ENCODE measurements at places on chromosomes 11 and 22.

GRCh38 chr22:30276039-30276438 lies 9.4 kb upstream of the OSM start:
- DNase-seq, result no peak

- DNase-seq, result no peak
These were observed 55.0 kb downstream of the SNX19 start for GRCh38 chr11:130861283-130861682.

GRCh38 chr11:68298659-68299516 lies 13.5 kb upstream of the LRP5 start:
- DNase-seq, result no peak

DNA sequence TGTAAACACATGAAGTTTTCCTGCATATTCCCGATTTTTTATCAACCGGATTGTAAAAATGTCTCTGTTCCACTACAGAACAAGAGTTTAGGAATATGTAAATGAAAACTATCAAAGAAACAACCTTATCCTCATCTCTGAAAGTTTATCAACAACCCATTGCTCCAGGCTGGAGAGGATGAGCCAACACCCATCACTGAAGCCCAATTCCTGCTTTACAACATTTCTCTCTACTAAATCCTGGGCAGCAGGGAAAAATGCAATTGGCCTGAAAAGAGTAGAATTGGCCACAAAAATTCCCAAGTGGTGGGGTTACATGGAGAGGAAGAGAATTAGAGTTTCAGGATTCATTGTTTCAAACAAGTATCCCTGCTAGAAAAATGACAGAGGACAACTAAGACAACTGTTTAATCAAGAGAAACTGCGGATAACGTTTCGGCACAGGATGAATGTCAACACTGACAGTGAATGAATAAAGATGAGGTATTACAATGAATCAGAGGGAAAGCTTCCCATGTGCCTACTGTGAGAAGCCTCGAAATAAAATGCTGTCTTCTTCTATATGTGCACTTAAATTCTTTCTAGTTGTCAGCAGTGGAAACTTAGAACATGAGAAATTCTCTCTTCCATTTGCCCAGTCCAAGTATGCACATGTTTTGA lies 317.3 kb upstream of the ANO3 start:
- DNase-seq, result no peak

DNA sequence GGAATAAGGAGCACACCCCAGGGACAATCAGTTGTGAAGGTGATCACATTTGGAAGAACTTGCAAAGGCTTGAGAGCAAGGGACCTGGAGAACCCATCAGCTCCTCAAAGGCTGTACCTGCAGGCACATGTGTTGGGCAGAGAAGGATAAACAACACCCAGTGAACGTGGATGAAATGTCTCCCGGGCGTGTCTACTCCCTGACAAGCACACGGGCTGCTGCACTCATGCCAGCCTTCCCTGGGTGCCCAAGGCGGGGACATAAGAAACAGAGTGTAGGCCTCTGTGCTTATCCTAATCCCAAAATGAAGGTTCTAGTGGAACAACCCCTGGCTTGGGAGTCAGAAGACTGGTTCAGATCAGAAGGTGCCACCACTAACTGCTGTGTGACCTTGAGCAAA lies 46.7 kb downstream of the DSCAML1 start:
- DNase-seq, result no peak

DNA sequence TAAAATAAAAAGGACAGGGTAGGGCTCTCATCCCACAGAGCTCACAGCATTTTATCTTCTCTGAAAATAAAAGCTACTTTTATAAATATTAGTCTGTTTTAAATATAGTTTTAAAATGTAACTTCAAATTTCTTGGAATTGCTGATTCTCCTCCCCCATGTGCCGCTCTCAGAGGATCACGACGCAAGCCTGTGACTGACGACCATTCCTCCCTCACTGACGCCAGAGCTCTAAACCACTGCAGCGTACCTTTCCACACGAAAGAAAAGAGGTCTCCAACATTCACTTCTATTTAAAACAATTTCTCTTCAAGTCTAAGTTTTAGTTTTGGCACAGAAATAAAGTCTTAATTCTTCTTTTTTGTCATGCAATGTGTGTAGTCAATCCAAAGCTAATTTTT lies 9.3 kb downstream of the TOLLIP start:
- no peak for DNase-seq

- DNase-seq, result no peak
These were observed 293.8 kb downstream of the BUD13 start for GRCh38 chr11:116478669-116479668.

- DNase-seq, result no peak
These were observed 8.1 kb downstream of the NUP50 start for GRCh38 chr22:45171830-45172229.

DNA sequence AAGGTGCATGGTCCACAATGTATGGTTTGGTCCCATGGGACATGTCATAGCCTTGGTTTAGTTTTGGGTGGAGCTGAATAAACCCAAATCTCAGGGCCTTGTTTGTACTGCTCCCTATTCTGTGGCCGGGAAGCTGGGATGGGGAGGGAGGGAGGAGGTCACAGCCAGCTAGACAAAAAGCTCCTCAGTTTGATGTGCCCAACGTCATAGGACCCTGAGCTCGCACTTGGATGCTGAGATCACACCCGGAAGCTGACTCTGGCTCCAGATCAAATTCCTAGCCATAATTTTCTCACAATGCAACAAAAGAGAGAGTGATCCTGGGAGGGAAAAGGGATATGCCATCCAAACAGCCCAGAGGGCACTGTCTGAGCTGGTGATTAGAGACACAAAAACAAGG lies 1.5 kb downstream of the HSPB2 start:
- DNase-seq, result no peak

DNA sequence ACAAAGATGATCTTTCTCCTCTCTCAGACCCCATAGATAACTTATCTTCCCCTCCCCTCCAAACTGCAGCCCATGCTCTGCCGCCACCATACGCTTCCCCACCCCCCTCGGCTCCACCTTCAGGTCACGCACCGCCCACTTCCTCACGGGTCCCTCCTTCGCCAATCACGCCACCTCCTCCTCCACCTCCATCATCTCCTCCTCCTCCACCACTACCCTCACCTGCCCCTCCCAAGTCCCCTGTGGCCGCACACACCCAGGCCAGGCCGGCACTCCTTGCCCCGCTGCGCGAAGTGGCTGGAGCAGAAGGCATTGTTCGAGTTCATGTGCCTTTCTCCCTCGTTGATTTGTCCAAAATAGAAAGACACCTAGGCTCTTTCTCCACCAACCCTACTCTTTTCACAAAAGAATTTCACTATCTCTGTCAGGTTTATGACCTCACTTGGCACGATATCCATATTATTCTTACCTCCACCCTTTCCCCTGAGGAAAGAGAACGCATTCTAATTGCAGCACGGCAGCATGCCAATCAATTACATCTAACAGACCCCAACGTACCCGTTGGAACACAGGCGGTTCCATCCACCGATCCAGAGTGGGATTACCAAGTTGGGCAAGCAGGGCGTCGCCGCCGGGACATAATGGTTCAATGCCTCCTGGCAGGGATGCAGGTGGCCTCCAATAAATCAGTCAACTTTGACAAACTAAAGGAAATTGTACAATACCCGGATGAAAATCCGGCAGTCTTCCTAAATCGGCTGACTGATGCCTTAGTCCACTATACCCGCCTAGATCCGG lies 12.3 kb upstream of the OR56A3 start:
- DNase-seq, result no peak
